ENCODE measurements at places on chromosomes 6 and 20.

GRCh38 chr20:53713328-53714056 is 119.9 kb upstream of the ZNF217 start:
- DNase-seq, result no peak

DNA sequence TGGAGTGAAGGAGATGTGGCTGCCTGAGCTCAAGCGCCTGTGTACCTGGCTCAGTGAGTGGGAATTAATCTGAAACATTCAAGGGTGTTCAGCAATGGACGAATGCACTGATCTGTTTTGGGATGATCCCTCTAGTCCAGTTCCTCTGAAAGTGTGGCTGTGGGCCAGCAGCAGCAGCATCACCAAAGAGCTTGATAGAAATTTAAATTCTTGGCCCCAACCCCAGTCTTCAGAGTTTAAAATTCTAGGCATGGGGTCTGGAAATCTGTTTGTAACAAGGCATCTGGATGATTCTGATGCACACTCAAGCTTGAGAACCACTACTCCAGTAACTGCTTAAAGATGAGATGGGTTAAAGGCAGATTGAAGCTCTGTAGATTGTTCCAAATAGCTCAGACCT is 59.2 kb downstream of the STMND1 start:
- DNase-seq, result no peak

- no peak for DNase-seq
Measured at GRCh38 chr20:41424011-41424410, 57.4 kb upstream of the EMILIN3 start.

- no peak for DNase-seq
Measured at GRCh38 chr6:150652848-150653613, 53.3 kb downstream of the PLEKHG1 start.

DNA sequence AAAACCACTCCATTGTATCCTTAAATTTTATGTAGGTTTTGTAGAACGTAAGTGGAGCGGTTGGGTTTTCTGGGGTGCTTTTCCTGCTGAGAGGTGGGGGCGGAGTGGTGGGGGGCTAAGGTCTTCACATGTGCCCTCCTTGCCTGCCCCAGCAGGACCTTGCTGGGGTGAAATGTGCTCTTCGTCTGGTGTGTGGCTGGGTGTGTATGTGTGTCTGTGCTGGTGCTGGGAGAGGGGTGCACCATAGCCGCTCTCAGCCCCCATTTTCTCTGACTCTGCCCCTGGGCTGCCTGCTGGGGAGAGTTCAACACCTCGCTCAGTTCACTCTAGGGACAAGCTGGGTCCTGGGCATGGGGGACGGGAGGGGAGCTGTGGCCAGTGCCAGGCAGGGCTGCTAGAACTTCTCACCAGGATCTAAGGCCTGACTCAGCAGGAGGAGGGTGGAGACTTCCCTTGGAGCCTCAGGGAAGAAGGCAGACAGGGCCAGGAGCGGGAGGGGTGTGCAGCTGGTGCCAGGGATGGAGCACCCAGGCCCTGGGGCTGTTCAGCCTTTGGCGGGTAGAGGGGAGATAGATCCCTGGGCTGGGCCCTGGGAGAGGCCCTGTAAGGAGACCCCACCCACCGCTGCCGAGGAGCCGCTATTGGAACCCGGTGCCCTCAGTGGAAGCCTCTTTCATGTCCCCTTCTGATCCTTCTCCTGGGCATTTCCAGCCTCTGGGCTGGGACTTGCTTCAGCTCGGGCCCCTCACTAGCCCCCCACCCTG is 4.8 kb downstream of the SOX18 start:
- no peak for DNase-seq

DNA sequence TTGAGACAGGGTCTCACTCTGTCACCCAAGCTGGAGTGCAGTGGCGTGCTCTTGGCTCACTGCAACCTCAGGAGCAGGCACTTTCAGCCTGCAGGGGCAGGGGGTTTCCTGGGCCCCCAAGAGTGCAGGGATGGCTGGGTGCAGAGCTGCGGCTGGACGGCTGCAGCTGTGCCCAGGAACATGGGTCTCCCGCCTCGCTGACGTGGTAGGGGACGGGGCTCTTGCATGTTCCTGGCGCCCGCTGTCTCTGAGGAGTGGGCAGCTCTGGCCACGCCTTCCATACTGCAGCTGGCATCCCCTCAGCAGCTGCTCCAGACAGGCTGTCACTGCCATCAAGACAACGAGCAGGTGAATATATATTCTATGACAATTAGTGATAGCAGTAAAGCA is 2.2 kb upstream of the DEK start:
- no peak for DNase-seq

- peak; percentile 14 for DNase-seq
Measured at GRCh38 chr6:158131926-158132325, 36.1 kb downstream of the SERAC1 start.

DNA sequence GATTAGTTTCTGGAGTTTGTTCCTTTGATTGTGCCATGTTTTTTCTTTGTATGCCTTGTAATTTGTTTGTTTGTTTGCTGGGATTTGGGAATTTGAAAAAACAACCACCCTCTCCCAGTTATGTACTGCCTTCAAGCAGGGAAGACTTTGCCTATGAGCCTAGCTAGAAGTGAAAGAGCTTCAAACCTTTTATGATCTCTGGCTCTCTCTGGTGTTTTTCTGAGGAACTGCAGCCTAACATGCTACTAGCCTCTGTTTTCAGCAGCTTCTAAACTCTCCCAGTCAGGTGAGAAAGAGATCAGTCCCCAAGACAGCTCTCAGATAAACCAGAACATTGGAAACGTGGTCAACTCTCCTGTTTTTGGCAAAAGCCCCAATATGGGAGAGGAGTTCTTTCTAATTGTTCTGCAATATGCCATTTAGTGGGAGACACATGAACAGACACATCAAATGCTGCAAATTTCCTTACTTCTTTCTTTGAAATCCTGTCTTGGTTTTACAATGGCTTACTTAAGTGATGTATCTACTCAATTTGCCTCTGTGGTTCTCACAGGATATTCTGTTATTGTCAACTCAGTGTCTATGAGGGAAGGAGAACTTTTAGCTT is 58.9 kb upstream of the SERINC1 start:
- DNase-seq, result peak; percentile 55

- DNase-seq, result no peak
Measured at GRCh38 chr20:47521059-47521808, 19.5 kb downstream of the NCOA3 start.

- no peak for DNase-seq
Measured at GRCh38 chr6:118892355-118892991, 1.5 kb upstream of the ASF1A start.

- DNase-seq, result no peak
Measured at GRCh38 chr6:161308075-161308655, 34.3 kb upstream of the AGPAT4 start.

- no peak for DNase-seq
Measured at GRCh38 chr6:137290601-137291261, 71.5 kb upstream of the IFNGR1 start.

GRCh38 chr6:31156641-31157040 is 961 bp downstream of the CCHCR1 start:
- no peak for DNase-seq

DNA sequence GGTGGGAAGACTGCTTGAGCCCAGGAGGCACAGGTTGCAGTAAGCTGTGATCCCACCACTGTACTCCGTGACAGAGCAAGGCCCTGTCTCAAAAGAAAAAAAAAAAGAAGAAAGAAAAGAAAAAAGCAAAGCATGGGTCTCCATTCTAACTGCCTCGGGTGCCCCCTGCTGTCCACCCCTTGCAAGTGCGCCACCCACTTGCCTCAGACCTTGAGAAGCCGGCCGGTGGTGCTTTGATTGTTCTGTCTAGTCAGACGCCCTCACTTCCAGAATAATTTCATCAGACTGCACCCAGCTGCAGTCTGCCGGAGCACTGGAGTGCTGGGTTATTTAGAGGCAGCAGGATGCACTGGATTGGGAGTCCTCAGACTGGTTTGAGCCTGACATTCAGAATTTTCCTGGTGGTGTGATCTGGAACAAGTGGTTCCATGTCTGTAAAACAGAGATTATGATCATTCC is 17.6 kb upstream of the TM9SF4 start:
- DNase-seq, result peak; percentile 78

DNA sequence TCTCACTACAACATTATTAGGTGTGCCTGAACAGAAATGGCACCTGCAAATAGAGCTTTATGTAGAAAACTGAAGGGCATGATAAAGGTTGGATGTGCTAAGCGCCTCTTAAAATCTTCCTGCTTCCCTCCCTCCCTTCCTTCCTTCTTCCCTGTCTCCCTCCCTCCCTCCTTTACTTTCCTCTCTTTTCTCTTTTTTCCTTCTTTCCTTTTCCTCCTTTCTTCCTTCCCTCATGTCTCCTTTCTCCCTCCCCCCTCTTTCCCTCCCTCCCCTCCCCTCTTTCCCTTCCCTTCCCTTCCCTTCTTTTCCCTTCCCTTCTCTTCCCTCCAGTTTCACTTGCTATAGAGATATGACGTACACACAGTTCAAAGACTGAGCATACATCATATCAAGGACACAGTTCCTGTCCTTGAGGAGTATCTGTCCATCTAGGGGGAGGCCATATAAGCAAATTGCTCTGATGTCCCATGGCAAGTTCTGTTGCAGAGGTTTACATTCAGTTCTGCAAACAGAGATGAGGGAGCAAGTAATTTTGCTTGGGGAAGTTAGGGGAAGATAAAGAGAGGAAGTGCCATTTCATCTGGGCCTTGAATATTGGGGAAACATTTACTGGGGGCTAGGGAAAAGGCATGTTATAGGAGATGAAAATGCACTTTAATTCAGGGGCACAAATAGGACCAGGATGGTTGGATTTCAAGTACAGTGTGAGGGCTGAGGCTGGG is 79.0 kb upstream of the EEF1E1 start:
- no peak for DNase-seq

DNA sequence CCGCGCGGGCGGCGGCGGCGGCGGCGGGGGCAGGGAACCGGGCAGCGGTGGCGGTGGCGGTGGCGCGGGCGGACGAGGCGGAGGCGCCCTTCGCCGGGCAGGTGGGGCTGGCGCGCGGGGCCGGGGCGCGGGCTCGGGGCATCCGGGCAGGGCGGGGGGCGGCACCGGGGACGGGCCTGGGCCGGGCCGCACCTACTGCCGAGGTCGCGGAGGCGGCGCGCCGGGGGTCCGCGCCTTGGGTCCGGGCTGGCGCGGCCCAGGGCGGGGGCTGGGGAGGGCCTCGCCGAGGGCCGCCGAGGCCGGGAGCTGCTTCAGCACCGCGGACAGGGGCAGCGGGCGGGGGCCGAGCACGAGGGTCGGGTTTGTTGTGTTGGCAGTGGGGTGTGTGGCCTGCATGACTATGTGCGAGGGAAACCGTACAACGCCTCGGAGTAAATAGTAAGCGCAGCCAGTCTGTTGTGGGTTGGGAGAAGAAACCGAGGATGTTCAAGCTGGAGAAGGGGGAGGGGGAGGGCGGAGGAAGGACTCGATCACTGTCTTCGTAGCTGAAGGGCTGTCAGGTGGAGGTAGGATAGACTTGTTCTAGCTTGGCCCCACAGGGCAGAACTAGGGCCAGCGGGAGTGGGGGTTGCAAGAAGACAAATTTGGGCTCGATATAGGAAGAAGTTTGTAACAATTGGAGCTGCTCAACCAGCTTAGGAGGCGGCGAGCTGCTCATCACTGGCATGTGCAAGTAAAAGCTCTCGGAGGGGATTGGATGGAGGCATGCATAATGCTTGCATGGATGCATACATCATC is 593 bp downstream of the MMP24 start:
- peak; percentile 62 for DNase-seq

GRCh38 chr20:33474963-33475362 is 14.9 kb upstream of the CBFA2T2 start:
- DNase-seq, result no peak

DNA sequence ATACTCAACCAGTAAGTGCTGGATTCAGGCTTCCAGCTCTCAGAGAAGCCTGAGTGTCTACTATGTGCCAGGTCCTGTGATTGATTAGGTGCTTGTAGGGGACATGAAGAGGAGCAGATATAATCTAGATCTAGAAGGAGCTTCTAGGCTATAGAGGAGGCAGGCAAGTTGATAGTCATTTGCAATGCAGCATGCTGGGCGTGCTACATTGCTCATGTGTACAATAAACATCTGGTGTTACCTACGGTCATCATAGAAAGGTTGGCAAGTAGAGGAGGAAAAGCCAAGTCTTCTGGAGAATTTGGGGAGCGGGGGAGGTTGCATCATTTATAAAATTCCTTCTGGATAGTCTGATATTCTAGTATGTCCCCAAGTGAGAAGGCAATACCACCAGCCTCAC is 33.2 kb downstream of the RNF144B start:
- DNase-seq, result no peak

DNA sequence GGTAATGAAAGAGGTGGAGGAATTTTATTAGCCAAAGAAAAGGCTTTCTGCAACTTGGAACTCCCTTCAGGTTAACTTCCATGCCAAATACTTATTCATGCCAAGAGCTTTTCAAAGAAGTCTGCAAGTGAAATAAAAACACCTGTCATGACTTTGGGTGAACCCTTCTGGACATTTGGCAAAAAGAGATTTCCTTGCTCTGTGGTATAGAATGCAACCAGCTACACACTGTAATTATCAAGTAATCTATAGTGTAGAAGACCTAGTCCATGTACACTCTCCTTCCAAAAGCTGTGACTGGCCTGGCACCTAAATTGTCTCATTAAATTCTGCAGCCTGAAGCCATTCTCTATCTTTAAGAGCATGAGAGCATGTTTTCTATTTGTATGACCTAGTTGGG is 232.3 kb downstream of the COL12A1 start:
- no peak for DNase-seq

GRCh38 chr20:18738055-18738454 is 75.5 kb upstream of the SCP2D1 start:
- DNase-seq, result no peak

- DNase-seq, result no peak
Measured at GRCh38 chr6:1379788-1380147, 9.6 kb upstream of the FOXF2 start.

DNA sequence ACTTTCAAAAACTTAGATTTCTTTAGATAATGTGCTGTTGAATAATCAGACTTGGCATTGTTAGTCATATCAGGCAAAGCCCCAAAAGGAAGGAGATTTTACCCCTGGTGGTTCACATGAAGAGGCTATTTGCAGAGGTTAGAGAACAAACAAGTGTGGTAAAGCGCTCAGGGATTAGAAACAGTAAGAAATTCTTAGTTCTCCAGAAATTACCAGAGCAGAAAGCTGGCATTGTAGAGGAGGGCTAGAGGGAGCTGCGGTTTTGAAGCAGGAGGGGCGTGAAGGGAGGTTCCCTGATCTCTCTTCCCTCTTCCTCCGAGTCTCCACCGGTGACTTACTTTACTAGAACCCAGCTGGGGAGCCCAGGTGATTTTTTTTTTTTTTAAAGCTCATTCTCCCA is 10.2 kb downstream of the MYO6 start:
- DNase-seq, result no peak

- DNase-seq, result no peak
Measured at GRCh38 chr6:69802995-69803394, 6.2 kb upstream of the LMBRD1 start.
